IMR-90 (cell line): ENCODE measurements at places on chromosomes 12 and 14.

GRCh38 chr12:110811972-110812371, 34.8 kb upstream of the CCDC63 start:
- no peak overlapping the region for H3K27ac ChIP-seq
- no peak for DNase-seq
- H3K4me3 ChIP-seq = no peak overlapping the region

- H3K36me3 ChIP-seq = no peaks in the 10 kb centered on the region
- H3K27ac ChIP-seq = peak overlapping the region; percentile 52
- peak; percentile 78 for DNase-seq
- H3K4me3 ChIP-seq = no peak overlapping the region
- no peaks in the 10 kb centered on the region for H3K27me3 ChIP-seq
Measured at GRCh38 chr12:3117144-3117581, 40.0 kb downstream of the TSPAN9 start.

DNA sequence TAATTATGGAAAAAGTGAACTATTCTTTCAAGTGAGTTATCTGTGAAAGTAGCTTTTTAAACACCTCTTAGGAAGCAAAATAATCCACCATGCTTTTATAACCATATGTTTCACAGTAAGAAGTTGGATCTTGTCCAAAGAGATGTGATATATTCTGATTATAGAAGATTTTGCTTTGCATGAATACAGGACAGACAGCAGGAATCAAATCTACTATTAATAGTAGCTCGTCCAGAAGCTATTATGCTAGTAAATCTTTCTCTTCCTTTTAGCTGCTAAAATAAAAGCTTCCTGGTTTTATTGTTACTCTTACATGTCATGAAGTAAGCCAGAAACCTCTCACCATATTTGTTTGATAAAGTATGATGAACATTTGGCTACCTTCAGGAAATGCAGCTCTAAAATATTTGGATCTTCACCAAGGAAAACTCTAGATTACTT, 257.0 kb downstream of the IPO8 start:
- no peak overlapping the region for H3K4me3 ChIP-seq
- no peak overlapping the region for H3K27ac ChIP-seq
- DNase-seq = no peak
- no peaks in the 10 kb centered on the region for H3K27me3 ChIP-seq
- H3K4me1 ChIP-seq = peaks cover 2% of the 10 kb centered on the region; the same call in 1 of the 2 replicates

GRCh38 chr12:64884164-64884542, 59.7 kb downstream of the TBC1D30 start:
- DNase-seq = no peak
- no peaks in the 10 kb centered on the region for H3K4me1 ChIP-seq
- peaks cover 12% of the 10 kb centered on the region for H3K27me3 ChIP-seq
- H3K27ac ChIP-seq = no peak overlapping the region
- H3K36me3 ChIP-seq = no peaks in the 10 kb centered on the region

DNA sequence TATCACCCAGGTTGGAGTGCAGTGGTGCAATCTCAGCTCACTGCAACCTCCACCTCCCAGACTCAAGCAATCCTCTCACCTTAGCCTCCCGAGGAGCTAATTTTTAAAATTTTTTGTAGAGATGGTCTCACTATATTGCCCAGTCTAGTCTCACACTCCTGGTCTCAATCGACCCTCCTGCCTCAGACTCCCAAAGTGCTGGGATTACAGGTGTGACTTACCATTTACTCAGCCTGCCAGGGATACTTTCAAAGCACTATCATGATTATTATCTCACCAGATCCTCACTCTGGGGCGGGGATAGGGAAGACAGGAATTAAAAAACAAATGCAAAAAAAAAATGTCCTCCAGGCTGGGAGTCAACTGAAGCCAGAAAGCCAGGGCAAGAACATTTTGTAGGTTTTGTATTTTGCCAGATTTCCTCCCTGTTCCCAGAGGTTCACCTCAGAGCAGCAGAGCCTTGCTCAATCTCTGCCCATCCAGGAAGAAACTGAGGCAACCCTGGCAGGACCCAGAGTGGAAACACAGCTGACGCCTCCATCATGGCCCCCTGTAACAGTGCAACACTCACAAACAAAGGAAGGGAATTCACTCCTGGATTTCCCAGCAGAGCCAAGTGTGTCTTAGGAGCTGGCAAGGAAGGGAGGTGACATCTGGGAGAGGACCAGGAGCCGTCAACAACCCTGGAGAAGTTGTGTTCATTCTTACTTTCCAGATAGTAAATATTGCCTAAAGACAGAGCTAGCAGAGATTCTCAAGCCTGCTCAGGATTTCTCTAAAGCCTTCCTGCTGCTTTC, 73.9 kb downstream of the IRF2BPL start:
- H3K4me1 ChIP-seq = peaks cover 41% of the 10 kb centered on the region
- no peak for DNase-seq
- H3K27me3 ChIP-seq = no peaks in the 10 kb centered on the region
- peak overlapping the region; percentile 91; the same call in 1 of the 2 replicates for H3K27ac ChIP-seq
- no peak overlapping the region for H3K4me3 ChIP-seq

DNA sequence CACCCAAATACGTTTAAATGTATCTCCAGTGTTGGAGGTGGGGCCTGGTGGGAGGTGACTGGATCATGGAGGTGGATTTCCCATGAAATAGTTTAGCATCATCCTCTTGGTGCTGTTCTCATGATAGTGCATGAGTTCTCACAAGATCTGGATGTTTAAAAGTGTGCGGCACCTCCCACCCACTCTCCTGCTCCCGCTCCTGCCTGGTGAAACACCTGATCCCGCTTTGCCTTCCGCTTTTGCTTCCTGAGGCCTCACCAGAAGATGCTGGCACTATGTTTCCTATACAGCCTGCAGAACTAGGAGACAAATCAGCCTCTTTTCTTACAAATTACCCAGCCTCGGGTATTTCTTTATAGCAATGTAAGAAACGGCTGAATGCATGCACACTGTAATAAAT, 20.1 kb downstream of the EIF5 start:
- H3K36me3 ChIP-seq = no peaks in the 10 kb centered on the region
- no peak overlapping the region for H3K27ac ChIP-seq
- H3K27me3 ChIP-seq = no peaks in the 10 kb centered on the region

GRCh38 chr12:114696443-114697242, 12.7 kb upstream of the TBX3 start:
- no peak overlapping the region for H3K27ac ChIP-seq
- H3K4me3 ChIP-seq = no peak overlapping the region
- peaks cover 3% of the 10 kb centered on the region; the same call in 1 of the 2 replicates for H3K27me3 ChIP-seq
- H3K4me1 ChIP-seq = peaks cover 5% of the 10 kb centered on the region; the same call in 1 of the 2 replicates
- DNase-seq = no peak

DNA sequence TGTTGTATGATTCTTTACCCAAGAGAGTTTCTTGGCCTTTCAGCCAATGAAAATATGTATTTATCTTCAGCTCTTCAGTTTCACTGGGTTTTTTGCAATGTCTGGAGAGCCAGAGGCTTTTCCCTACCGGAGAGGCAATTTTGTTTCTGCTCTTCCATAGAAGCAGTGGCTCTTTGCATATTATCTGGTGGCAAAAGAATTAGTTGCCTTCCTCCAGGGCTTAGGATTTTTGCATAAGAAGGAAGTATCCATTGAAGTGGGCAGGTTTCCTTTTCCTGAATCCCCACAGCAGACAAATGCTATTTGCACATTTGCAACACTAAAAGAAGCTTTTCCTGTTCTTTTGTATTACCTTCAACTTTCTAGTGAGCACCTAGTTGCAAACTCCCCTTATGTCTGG, 75.2 kb downstream of the NTS start:
- H3K27me3 ChIP-seq = no peaks in the 10 kb centered on the region
- no peak overlapping the region for H3K4me3 ChIP-seq
- no peak for DNase-seq
- no peaks in the 10 kb centered on the region for H3K36me3 ChIP-seq
- no peaks in the 10 kb centered on the region for H3K4me1 ChIP-seq

GRCh38 chr14:100312877-100313400, 6.7 kb upstream of the SLC25A29 start:
- H3K27me3 ChIP-seq = no peaks in the 10 kb centered on the region
- no peak for DNase-seq
- no peaks in the 10 kb centered on the region for H3K36me3 ChIP-seq

GRCh38 chr12:6165395-6165794, 34.8 kb upstream of the CD9 start:
- no peak overlapping the region for H3K4me3 ChIP-seq
- peaks cover 14% of the 10 kb centered on the region for H3K4me1 ChIP-seq
- DNase-seq = peak; percentile 80
- no peak overlapping the region for H3K27ac ChIP-seq

GRCh38 chr14:34027990-34028495, 77.2 kb upstream of the EGLN3 start:
- no peaks in the 10 kb centered on the region for H3K36me3 ChIP-seq
- H3K27me3 ChIP-seq = peaks cover 4% of the 10 kb centered on the region; the same call in 1 of the 2 replicates
- no peak overlapping the region for H3K27ac ChIP-seq

GRCh38 chr14:94474581-94475031, 1.4 kb downstream of the SERPINA9 start:
- no peaks in the 10 kb centered on the region for H3K27me3 ChIP-seq
- H3K4me3 ChIP-seq = no peak overlapping the region
- no peak overlapping the region for H3K27ac ChIP-seq
- H3K4me1 ChIP-seq = no peaks in the 10 kb centered on the region

DNA sequence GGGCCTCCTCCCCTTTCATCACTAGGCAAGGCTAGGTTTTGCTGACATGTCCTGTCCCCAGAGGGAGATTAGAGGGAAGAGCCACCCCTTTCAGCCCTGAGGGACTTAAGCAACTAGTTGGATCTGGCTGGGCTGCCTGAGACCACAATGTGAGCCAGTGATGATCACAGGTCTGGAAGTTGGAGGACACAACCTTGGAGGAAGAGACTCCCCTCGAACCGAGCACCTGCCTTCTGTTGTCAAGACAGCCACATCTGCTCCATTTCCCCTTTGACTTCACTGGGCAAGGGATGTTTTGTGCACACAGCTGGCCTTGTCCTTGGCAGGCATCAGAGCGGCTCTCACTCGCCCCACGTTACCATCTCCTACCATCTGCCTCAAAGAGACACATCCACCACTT, 31.4 kb downstream of the MVK start:
- no peak overlapping the region for H3K27ac ChIP-seq
- no peaks in the 10 kb centered on the region for H3K36me3 ChIP-seq
- no peaks in the 10 kb centered on the region for H3K4me1 ChIP-seq
- no peak for DNase-seq
- peaks cover 49% of the 10 kb centered on the region for H3K27me3 ChIP-seq

DNA sequence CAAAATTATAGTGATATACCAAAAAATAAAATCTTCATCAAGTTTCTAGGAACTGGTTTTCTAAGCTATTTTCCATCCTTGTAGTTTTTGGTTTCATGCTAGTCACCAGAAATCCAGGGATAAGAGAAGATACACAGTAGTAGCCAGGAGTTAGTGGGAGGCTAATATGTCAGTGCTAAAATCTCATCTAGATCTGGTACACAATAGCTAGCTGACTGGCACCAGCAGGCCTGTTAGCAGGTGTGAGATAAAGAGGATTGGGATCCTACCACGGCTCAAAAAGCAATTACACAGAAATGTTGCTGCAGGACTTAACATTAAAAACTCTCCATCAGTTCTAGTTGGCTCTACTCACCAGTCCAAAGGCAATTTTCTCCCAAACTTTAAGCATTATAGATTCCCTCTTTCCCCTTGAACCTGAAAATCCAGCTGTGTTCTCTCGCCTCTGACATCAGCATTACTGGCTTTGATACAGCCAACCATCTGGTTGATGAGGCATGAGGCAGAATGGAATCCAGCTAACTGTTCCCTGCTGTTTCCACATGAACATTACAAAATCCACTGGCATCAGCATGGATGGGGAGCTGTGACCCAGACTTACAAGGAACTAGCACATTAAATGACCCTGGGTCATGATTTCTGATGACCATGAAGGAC, 41.8 kb upstream of the CCDC196 start:
- DNase-seq = peak; percentile 1
- no peaks in the 10 kb centered on the region for H3K36me3 ChIP-seq
- H3K4me3 ChIP-seq = no peak overlapping the region
- H3K27ac ChIP-seq = no peak overlapping the region
- H3K27me3 ChIP-seq = no peaks in the 10 kb centered on the region

DNA sequence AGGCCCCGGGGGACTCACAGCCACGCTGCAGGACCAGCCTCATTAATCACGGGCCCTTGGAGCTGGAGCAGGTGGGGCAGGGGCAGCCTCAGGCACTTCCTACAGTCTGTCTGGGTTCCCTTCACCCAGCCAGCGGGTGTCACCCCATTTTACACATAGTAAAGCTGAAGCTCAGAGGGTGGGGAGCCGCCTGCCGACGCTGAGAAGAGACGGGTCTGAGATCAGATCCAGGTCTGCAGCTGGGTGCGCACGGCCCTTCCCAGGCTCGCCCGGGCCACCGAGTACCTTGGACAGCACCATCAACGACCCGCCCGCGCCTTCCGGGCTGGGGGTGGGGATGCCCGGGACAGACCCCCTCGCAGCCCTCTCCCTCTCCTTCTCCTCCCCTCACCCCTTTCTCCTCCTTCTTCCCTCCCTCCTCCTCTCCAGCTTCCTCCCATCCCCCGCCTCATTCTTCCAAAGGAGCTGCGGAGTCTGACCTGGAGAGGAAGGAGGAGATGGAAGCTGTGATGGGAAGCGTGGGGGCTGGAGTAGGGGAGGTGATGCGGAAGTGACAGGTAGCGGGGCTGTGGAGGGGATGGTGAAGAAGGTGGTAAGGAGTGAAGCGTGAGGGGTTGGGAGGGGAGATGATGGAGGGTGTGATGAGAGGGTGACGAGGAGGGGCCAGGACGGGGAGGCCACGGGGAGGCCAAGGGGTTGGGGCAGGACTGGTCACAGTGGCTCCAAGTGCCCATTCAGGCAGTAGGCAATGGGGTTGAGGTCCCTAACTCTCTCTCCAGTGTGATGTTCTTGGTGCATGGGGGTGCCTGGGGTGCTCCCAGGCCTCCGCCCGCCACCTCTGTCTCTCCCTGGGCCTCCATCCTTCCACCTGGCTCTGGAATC, 8.8 kb downstream of the DTX1 start:
- no peaks in the 10 kb centered on the region for H3K4me1 ChIP-seq
- no peak for DNase-seq
- peaks cover 10% of the 10 kb centered on the region; the same call in 1 of the 2 replicates for H3K27me3 ChIP-seq
- H3K4me3 ChIP-seq = no peak overlapping the region
- no peak overlapping the region for H3K27ac ChIP-seq
- no peaks in the 10 kb centered on the region for H3K36me3 ChIP-seq

DNA sequence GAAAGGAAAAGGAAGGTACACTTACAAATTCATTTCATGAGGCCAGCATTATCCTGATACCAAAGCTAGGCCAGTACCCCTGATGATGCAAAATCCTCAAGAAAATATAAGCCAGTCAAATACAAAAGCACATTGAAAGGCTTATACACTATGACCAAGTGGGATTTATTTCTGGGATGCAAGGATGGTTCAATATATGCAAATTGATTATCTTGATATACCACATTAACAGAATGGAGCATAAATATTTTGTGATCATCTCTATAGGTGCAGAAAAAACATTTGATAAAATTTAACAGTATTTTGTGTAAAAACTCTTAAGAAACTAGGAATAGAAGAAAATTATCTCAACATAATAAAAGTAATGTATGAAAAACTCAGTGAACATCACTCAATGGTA, 97.0 kb upstream of the BCAT1 start:
- H3K27me3 ChIP-seq = peaks cover 2% of the 10 kb centered on the region; the same call in 1 of the 2 replicates
- H3K4me1 ChIP-seq = no peaks in the 10 kb centered on the region
- no peaks in the 10 kb centered on the region for H3K36me3 ChIP-seq
- H3K27ac ChIP-seq = no peak overlapping the region
- no peak for DNase-seq
- no peak overlapping the region for H3K4me3 ChIP-seq
